ENCODE measurements at places on chromosomes 6 and 20.
A peak's percentile ranks its signal among the peaks of the same experiment; 100 is the strongest.

DNA sequence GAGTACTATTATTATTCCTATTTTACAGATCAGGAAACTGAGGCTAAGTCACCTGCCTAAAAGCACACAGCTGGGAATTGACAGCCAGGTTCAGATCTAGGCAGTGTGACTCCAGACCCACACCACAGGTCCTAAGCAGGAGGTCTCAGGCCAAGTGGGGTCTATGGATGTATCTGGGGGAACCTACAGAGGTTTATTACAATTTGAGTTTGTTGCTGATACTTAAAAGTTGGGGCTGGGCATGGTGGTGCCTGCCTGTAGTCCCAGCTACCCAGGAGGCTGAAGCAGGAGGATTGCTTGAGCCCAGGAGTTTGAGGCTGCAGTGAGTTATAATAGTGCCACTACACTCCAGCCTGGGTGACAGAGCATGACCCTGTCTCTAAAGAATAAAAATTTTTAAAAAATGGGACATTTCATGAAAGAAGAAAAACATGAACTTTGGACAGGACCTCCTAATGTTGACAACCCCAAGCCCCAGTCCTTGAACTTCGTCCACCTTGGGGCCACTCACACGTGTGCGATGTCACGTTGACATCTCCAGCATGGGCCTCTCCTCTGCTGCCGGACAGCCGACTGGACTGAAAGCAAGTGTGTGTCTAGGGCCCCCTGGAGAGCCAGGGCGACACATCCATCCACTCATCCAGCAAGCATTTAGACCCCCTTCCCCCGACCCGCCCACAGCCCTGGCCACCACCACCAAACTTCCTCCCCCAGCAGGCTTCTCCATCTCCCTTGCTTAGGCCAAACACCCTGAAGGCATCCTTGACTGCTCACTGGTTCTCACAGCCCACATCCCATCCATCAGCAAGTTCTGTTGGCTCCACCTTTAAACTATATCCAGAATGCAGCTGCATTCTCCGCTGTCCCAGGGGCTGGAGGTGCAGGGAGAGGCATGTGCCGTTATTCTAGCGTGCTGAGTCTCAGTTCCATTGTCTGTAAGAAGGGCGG is 40.0 kb downstream of the NOL4L start:
- DNase-seq: no peak

DNA sequence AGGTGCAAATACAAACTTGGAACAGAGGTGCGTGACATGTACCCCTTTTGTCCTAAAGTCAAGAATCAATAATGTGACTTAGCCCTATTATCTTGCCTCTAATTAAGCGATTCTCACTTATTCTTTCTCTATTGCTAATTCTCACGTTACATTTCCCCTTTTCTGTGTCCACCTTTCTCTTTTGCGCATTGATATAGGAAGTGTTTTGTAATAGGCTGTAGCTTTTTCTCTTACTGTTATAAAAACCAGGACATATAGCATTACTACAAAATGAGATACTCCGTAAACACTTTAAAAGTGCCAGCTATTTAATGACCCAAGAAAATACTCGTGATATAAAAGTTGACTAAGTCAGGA is 669 bp upstream of the TMEM30A start:
- no peak for DNase-seq

DNA sequence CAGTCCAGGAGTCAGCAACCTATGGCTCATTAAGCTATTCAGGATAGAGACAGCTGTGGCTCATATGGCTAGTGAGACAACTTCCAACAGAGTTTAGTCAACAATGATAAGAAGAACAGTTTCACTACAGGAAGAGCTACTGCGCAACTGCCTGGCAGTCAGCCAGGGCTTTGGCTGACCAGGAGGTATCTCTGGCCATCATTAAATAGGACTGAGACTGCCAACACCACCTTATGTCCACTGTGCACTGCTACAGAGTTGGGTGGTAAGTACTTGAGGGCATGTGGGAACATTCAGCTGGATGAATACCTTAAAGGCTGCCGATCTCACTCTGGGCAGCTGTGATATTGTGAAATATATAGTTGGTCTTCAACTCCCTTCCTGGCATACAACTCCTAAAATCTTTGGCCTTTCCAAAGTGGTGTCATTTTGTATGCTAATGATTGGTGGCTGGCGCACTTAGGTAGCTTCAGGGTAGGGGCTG is 52.2 kb upstream of the FAM83C start:
- DNase-seq: no peak

DNA sequence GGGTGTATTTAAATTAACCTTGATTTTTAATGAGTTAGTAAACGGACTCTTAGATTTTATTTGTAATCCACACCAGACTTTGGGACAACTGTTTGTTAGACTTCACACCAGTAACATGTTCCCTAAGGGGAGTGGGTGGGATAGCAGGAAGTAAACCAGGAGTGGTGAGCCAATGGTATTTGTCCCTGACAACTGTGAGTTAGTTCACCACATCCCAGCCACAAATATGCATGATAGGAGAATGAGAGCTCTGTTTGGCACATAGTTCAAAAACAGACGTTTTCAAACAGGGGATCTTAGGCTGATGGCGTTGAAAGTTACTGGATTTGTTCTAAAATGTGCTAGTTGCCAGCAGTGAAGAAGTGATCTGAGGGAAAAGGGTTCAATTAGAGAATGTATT is 18.7 kb upstream of the COL10A1 start:
- no peak for DNase-seq

DNA sequence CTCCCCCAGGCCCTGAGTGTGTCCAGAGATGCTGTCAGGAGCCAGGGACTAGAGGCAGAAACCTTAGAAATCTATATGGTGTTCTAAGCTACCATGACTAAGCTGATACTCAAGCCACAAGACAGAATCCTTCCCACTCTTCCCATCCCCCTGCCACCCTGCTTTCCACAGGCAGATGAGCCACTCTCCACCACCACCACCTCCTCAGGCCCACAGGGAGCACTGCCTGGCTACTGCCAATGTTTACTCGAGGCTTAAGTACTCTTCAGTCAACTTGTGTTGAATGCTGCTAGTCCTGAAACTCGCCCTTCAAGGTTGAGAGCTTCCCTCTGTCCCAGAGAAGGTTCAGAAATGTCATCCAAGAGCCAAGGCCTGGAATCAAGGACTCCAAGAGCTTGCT is 56.2 kb downstream of the CENPW start:
- DNase-seq: no peak

DNA sequence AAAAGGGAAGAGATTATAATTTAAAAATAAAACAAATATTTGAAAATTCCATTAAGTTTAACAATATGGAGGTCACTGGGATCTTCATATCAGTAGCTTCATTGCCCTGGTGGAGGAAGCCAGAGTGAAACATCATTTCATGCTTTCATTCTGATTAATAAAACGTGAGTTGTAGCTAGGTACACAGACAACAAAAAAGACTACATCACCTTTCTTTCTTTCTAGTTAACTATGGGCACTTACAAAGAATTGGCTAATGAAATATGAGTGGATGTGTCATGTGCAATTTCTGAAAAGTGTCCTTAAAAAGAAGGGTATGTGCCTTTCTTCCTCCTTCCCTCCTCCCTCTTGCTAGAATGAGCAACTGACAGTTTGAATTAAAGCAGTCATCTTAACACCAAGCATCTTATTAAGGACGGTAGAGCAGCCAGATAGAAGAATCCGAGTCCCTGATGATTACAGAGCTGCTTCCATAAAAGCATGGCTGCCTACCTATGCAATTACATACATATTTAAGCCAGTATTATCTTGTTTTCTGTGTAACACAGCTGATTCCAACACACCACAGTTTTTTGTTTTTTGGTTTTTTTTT is 3.4 kb downstream of the SERAC1 start:
- no peak for DNase-seq

DNA sequence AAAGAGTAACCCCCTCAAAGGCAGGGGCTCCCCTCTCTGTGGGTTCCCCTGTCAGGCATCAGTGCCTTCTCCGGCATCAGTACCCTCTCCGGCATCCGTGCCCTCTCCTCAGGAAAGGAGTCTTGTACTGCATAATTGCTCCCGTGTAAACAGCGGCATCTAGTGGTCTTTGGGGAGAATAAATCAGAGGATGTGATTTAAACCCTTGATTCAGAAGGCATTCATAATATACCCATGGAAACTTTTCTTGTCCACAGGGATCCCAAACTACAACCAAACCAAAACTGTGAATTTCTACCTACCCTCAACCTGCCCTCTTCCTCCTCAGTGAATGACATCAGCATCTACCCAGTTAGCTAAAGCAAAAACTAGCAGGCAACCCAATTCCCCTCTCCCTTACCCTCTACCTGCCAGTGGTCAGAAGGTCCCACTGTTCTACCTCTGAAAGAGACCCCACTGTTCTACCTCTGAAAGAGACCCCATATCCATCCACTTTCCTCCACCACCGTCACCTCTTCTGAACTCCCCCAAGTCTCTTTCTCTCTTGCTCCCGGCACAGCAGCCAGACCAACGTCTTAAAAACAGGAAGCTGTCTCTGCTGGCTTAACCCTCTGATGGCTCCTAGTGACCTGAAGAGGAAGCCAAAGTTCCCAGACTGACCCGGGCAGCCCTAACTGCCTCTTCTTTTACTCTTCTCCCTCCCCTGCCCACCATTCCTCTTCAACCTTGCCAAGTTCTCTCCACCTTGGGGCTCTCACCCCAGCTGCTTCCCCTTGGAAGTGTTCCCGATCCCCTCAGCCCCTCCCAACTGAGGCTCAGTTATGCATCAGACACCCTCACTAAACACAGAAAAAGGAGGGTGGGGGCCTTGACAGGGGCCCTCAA is 27.2 kb downstream of the UBE2V1 start:
- DNase-seq: peak; percentile 50

GRCh38 chr6:156832669-156833068 is 55.5 kb downstream of the ARID1B start:
- DNase-seq: no peak

DNA sequence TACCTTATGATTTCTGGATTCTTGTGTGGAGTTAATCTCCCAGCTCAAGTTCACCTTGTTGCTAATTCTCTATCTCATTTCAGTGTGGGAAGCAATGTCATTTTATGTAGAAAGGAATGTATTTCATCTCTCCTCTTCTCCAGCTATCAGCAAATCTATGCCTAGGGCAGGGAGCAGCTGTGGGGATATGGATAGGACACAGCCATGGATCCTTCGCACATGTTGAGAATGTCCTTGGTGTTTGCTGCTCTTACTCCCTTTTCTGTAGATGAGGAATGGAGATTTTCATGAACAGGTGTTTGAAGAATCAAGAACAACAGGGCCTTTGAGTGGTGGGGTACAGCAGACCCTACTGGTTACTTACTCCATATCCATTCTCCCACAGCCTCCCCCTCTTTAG is 182.0 kb downstream of the UST start:
- no peak for DNase-seq

GRCh38 chr6:23728707-23729106 is 397.3 kb upstream of the NRSN1 start:
- no peak for DNase-seq

DNA sequence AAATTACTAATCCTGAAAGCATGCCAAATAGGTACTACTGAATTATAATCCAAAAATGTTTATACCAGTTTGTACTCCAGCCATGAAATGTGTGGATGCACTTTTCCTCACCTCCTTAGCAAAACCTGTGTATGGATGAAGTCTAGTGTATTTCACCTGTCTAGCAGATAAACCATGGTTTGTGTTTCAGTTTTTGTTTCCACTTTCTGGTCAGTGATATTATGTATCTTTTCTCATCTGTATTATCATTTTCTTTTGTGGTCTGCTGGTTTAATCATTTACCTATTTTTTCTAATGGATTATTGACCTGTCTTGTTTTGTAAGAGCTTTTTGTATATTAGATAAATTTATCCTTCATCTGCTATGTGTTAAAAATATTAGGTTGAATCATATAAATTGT is 41.0 kb upstream of the TMEM217 start:
- no peak for DNase-seq

GRCh38 chr6:89777455-89777854 is 42.1 kb downstream of the MDN1 start:
- DNase-seq: no peak

- no peak for DNase-seq
Measured at GRCh38 chr20:57600320-57601210, 19.7 kb downstream of the ZBP1 start.

- no peak for DNase-seq
Measured at GRCh38 chr20:20737158-20737557, 24.7 kb upstream of the RALGAPA2 start.

DNA sequence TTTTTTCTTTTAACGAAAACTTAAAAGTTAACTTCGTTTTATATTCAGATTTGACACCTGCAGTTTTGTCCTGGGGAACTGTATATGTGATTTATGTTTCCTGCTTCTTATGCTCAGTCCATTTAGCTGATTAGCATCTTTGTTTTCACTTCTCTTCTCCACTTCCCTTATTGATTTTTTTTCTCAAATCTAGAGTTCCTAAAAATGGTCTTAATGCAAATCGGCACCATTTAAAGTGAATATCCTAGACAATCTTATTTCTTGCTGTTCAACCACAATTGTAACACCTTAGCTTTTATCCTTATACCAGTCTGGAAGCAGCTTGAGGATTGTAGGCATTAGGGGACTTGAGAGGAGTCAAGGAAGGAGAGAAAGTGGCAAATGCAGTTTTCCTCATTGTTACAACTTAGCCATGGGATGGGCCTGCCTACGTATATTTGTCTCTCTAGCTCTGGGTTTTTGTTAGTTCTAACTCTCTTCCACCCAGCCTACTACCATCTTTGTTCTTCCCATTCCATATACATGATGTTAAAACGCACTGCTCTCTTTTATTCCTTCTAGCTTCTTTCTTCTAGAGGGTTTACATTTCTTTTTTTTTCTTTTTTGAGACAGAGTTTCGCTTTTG is 8.5 kb downstream of the QRSL1 start:
- DNase-seq: no peak

DNA sequence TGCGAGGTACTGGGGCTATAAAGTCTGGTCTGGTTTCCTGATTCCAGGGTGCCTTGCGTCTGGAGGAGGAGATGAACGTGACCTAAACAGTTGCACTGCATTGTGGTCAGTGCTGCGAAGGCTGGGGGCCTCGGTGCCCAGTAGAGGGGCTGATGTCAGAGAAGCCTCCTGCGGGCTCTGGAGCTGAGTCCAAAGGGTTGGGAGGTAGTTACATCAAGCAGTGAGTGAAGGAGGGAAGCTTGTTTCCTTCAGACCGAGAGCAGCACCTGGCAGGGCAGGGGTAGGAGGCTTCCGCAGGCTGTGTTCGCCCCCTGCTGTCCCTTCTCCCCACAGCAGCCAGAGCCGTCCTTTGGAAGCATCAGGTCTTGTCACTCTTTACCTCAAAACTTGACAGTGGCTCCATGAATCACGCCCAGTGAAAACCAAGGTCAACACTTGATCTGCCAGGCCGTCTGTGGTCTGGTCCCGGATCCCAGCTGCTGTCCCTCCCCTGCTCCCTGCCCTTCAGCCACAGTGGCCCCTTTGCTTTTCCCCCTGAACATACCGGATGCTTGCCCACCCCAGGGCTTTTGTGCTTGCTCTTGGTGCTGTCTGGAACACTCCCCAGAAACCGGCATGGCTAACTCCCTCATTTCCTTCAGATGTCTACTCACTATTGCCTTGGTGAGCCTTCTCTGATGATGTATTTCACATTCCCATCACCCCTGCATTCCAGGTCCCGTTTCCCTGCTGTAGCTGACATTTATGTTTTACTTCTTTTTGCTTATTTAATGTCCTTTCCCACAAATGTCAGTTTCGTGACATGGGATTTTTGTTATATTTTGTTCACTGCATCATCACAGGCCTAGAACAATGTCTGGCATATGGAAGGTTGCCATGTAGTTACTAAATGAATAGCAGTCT is 7.0 kb downstream of the DYNLRB1 start:
- DNase-seq: no peak

Data from NCI-H1048 (cell line).